Activated CD8-positive, alpha-beta memory T cell treated with anti-CD3 and anti-CD28 coated beads, Interleukin-2, amount 50 U/mL, for 4 hours (primary cell): ENCODE measurements at places on chromosomes 5 and 9.

GRCh38 chr9:20496328-20496727 lies 126.0 kb downstream of the MLLT3 start:
- DNase-seq: no peak

- no peak for DNase-seq
These were observed 7.5 kb upstream of the CCDC180 start for GRCh38 chr9:97299809-97300414.

- no peak for DNase-seq
These were observed 66.0 kb downstream of the TBCA start for GRCh38 chr5:77709993-77710685.

DNA sequence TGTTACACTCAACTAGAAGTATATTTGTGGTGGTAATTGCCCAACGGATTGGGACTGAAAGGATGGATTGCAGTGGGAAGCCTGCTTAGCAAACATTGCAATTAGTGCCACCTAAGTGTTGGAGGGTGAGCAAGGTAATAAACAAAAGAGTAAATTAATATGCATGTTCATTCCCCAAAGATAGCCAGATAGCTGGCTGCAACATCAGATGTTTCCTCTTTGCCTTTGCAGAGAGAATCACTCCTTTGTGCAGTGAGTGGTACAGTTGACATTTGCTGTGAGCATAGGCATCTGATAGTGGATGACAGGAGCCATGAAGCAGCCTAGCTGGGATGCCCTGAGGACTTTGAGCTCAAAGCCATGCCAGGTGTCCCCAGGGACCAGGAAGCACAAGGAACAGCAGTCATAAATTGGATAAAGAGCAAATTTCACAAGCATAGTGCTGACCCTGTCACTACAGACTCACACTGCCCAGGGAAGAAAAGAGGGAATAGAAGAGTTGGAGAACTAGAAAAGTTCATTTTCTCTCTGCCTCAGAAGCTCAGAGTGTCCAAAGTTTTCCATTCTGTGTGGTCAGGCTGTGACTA lies 336.1 kb upstream of the SLC30A5 start:
- DNase-seq: no peak

DNA sequence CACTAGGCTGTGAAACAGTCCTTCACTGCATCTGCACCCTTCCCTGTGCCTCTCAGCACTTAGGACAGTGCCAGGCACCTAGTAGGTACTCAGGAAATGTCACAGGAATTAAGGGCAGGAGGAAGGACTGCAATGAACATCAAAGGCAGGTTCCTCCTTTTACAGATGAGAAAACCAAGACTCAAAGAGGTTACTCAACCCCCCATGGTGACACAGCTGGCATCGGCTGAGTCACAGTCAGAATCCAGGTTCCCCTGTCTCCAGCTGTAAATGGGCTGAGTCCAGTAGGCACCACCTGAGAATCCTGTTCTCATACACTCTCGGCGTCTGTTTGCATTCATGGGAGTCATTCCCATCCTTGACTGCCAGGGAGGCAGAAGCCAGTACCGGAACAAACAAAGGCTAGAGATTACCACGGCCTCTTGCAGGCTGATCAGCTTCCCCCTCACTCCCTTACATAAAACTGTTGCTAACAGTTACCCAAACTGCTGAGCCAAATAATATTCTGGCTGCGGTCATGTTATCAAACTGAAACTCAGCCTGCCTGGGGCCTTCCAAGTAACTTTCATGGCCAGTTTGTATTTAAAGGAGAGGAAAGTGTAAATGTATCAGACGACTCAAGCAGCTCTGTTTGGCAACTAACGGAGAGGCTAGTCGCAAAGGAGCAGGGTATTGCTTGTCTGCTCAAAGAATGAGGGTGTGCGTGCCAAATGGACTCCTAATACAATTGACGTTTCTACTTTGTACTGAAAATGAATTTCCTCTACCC lies 201.7 kb downstream of the PAPPA start:
- DNase-seq: no peak

- DNase-seq: no peak
These were observed 65.2 kb downstream of the ADAMTS2 start for GRCh38 chr5:179280095-179280490.

- DNase-seq: no peak
These were observed 95.5 kb upstream of the CACNA1B start for GRCh38 chr9:137781906-137782585.

- DNase-seq: no peak
These were observed 5.3 kb downstream of the KLF4 start for GRCh38 chr9:107484117-107484723.

GRCh38 chr5:125408448-125409233 lies 662.2 kb upstream of the ZNF608 start:
- DNase-seq: no peak
